Activated T-cell treated with anti-CD3 and anti-CD28 coated beads for 4 hours (primary cell): ENCODE measurements at places on chromosomes 5 and 9.

DNA sequence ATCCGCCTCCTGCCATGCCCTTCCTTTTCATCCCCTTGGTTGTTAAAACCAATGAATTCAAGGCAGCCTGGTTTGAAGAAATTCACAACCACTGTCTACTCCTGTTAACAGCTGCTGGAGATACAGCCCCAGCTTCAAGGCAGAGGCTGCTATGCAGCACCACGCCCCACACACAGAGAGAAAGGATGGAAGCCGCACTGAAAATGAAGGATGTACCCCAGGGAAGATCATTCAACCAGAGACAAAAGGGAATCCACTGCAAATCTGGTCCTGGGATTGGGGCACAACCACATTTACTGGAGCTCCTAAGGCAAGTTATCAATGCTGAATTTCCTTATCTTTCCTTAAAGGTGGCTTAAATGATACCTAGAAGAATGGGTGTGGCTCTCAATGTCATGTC, 58.7 kb downstream of the DPYSL3 start:
- no peak for DNase-seq

- DNase-seq = no peak
Observed at GRCh38 chr5:166436872-166437271, 1854.6 kb upstream of the WWC1 start.

DNA sequence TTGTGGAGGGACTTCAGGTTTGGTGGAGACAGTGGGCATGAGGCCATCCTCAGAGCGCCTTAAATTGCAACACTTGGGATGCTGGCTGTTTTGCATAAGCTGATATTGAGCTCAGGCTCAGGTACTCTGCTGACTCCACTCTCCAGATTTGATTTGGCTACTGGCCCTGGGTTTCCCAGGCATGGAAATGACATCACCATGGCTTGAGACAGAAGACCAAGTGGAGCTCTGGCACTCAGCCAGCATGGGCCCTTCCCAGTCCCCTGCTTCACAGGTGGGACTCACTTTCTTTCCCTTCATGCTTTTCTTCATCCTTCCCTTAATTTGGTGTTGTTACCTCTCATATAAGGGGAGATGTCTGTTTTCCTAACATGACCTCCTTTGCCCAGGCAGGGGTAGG, 72.0 kb upstream of the IL12B start:
- DNase-seq = no peak

- DNase-seq = no peak
Observed at GRCh38 chr5:96924016-96924443, 11.8 kb upstream of the LNPEP start.

GRCh38 chr9:137912671-137913070, 35.1 kb downstream of the CACNA1B start:
- no peak for DNase-seq

DNA sequence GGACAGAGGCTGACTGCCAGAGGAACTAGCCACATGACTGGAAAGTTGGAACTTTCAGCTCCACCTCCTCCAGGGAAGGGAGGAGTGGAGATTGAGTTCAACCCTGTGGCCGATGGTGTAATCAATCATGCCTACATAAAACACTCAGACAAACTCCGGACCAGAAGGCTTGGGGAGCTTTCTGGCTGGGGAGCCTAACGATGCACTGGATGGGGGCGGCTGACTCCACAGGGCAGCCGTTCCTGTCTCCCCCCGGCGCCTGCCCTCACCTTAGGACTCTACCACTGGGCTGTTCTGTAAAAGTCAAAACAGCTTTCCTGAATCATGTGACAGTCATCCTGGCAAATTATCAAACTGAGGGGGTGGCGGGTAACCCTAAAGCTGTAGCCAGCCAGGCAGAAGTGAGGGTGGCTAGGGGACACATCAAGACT, 58.0 kb downstream of the GOLM1 start:
- DNase-seq = no peak

DNA sequence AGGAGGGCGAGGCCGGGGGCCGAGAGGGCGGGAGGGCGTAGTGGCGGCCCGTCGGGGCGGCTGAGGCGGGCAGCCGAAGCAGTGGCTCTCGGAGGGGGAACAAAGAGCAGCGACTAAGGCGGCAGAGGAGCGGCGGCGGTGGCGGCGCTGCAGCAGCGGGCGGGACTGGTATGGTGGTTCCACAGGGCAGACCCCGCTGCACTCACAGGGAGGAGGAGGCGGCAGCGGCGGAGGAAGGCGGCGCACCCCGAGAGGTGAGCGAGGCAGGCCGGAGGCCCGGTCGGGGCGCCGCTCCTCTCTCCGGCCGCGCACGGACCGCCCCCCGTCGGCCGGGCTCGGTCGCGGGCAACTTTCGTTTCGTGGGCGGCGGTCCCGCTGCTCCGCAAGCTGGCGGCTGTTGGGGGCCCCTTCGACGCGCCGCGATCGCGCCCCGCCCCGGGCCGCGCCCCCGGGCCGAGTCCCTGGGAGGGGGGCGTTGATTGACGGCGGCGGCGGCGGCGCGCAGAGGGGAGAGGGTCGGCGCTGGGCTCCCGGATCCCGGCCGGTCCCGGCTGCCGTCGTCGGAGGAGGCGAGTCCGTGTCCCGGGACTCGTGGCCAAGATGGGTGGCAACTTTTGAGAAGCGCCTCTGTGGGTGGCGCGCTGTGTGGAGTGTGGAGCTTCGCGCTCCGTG, 467 bp downstream of the CNOT6 start:
- DNase-seq = peak; percentile 21

- DNase-seq = no peak
Observed at GRCh38 chr5:81762853-81763252, 12.0 kb upstream of the SSBP2 start.

- DNase-seq = no peak
Observed at GRCh38 chr9:75891771-75892215, 1.3 kb downstream of the PCSK5 start.

DNA sequence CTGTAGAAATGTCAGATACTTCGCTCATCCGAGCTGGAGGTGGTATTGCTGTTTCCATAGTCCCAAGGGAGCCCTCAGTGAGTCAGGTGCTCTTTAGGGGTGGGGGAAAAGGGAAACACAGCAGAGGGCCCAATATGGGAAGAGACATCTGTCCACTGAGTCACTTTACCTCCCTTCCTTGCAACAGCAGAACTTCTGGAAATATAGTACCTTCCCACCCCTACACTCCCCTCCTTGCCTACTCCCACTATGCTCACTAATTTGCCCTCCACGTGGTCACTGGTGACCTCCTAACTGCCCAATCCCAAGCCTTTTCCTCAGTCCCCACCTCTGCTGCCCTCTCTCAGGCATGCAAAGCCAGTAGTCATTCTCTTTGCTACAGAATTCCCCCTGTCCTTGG, 1.9 kb downstream of the HK3 start:
- DNase-seq = no peak

DNA sequence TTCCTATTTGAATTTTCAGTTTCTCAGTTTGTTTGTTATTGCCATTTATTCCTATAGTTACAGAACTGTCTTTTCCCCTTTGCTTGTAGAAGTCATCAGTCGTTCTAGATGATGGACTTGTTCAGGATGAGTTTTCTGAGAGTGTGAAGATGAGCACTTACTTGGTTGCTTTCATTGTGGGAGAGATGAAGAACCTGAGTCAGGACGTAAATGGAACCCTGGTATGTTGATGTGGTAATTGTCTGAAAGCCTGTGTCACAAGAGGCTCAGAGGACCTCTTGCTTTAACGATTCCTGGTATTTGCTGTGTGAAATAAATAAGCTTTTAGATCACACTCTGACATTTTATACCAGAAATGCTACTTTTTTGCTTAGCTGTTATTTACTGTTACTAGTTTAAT, 50.6 kb downstream of the LNPEP start:
- DNase-seq = no peak

DNA sequence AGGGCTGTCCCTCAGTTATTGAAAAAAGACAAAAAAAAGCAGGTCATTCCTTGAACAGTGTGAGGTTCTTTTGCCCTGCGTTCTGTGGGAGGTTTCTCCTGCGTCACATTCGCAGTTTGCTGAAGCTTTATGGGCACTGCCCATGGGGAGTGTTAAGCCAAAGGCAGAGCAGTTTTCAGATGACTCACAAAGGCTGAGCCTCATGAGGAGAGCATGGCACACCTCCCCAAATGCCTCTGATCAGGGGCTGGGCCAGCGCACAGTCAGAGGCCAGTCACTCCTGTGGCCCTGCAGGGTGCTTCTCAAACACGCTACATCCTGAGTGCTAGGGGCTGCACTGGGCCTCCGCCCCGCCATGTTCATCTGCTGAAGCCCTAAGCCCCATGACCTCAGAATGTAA, 38.4 kb downstream of the IRX1 start:
- DNase-seq = no peak

DNA sequence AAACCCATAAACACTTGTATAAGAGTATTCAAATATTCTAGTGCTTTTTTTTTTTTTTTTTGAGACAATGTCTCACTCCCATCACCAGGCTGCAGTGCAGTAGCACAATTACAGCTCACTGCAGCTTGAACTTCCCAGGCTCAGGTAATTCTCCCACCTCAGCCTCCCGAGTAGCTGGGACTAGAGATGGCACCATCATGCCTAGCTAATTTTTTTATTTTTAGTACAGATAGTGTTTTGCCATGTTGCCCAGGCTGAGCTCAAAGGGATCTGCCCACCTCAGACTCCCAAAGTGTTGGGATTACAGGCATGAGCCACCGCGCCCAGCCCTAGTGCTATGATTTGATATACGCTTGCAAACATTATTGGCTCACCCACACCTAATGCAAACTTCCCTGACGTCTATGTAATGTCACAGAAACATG, 11.8 kb downstream of the IL6ST start:
- DNase-seq = no peak

- DNase-seq = no peak
Observed at GRCh38 chr9:89037891-89038290, 46.6 kb downstream of the S1PR3 start.

DNA sequence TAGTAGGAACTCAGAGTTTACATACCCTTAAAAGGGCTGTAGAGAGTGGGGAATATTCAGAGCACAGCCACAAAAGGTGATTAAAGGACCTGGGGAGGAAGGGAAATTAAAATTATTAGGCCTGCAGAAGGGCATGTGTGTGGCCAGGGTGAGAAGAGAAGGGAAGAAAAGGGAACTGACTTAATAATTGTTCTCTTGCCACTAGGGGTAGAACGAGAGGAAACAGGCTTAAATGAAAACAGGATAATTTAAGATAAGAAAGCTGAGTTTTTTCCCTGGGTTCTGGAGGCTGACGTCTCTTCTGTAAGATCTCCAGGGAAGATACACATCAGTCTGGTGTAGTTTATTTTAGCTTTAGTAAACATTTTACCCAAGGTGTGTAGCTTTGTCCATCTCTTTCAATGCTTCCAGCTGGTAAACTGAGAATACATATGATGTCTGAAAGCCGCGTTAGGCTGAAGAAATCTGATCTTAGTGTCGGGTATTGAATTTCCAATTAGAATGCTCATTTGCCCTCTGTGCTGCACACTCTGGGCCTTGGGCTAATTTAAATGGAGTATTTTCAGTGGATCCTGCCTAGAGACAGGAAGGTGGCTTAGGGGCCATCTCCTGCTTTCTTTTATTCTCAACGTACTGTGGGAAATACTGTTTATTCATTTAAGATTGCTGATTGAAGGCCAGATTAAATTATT, 416.8 kb downstream of the TMEM38B start:
- DNase-seq = no peak

- no peak for DNase-seq
Observed at GRCh38 chr9:18849890-18850677, 182.9 kb downstream of the SAXO1 start.

- DNase-seq = no peak
Observed at GRCh38 chr5:42059778-42060464, 134.8 kb downstream of the FBXO4 start.

GRCh38 chr9:125189011-125189360, 617 bp downstream of the PPP6C start:
- DNase-seq = peak; percentile 5

DNA sequence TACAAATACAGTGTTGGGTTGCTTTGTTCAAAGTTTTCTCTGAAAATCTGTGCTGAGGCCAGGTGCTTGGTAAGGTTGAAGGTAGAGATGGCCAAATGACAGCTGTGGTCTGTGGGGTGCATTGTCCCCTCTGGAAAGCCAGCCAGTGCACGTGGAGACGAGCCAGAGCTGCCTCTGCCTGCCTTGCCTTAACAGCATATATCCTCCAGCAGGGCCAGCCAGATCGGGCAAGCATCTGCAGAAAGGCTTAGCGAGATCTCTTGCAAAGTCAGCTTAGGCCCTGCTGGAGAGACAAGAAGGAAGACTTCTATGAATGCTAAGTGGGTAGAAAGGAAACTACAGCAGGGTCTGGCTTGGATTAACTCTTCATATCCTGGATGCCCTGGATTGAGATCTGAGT, 49.5 kb downstream of the GRIA1 start:
- DNase-seq = no peak

DNA sequence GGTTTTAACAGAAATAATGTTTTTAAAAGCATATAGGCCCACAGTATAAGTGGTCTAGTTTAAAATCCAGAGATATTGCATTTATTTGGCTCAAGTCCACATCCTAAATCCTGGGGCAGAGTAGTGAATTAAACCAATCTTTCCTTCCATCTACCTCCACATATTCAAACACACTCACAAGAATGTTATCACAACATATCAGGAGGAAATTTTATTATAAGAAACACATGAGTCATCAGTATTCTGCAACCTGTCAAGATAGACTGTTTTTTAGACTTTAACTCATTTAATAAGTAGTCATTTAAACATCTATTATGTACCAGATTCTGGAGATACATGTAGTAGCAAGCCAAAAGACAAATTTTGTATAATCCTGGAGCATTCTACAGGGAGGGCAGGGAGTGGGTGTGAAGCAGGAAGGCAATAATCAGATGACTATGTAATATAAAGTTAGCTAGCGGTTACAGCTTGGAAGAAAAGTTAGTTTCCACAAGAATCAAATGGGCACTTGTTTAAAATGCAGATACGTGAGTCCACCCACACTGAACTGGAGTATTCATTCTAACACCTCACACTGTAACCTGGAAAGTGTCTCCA, 187.3 kb upstream of the PIK3R1 start:
- DNase-seq = no peak

DNA sequence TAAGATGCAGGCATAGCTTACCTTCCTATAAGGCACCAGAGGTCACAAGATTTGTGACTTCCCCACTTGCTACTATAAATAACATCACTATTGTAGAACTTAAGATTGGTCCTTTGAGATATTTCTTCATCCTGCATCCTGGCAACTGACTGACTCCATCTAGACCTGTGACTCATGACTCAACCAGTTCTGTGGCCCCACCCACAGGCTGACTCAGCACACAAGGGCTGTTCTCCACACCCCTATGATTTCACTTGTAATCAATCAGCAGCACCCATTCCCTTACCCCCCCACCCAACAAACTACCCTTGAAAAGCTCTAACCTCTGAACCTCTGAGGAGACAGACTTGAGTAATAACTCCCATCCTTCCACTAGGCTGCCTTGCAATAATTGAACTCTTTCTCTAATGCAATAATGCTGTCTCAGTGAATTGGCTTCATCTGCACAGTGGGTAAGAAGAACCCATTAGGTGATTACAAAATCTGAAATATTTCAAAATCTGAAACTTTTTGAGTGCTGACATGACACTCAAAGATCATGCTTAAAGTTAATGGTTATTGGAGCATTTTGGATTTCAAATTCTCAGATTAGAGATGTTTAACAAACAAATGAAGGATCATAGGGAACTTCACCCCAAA, 296.7 kb downstream of the ARL15 start:
- DNase-seq = peak; percentile 17

GRCh38 chr9:16608906-16609305, 261.6 kb downstream of the BNC2 start:
- no peak for DNase-seq

GRCh38 chr9:91047993-91048607, 246.5 kb downstream of the SYK start:
- DNase-seq = no peak
